Uterus (tissue), 4 donors: ENCODE measurements at places on chromosomes 13 and 19. TPM values are rescaled to one million over a fixed set of nuclear protein-coding genes. Genes with fewer than 3 reads are reported as not detected.

Gene ATP7B
- 10.0 TPM for total RNA-seq

Gene IPO5
- 104 TPM for total RNA-seq

GRCh38 chr19:45581576-45581975 lies 3.0 kb downstream of the OPA3 start:
- DNase-seq: no peak

- peak; percentile 44 for DNase-seq
These were observed 11.4 kb downstream of the PCCA start for GRCh38 chr13:100100115-100100879.

DNA sequence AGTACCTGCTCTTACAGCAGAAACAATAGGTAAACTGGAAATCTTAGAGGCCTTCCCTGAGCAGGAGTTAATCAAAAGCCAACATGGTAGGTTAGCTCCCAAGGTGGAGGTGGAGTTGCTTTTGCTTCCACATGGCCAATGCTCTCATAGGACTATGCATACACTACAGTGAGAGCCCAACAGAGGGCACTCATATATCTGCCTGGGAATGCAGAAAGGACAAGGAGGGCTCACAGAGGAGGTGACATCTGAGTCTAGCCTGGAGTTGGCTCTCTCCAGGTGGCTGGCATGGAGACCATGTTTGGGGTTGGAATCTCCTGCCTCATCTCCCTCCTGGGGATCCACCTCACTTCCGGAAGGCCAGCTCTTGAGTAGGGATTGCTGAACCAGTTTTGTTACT lies 34.6 kb downstream of the ATP8A2 start:
- no peak for DNase-seq

DNA sequence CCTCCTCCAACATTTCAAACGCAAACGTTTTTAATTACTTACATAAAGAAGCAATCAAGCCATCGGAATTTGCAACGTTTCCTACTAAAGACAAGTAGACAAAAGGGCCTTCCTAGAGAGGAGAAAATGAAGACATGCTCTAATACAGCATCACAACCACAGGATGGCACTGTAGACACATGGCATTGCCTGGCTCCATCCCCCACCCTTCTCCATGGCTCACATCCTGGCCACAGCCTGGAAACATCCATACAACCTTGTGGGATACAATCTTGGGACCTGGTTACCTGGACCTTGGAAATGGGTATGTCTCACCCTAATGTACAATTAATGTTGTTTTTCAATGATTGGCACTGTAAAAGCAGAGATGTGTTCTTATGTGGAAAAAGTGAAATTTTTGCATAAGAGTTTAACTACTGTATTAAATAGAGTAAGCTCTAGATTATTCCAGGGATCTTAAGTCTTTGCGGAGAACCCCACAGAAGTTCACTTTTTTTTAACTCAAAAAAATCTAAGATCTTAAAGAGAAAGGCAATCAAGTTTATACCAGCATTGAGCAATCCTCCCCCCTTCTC lies 21.5 kb downstream of the EBPL start:
- DNase-seq: no peak

DNA sequence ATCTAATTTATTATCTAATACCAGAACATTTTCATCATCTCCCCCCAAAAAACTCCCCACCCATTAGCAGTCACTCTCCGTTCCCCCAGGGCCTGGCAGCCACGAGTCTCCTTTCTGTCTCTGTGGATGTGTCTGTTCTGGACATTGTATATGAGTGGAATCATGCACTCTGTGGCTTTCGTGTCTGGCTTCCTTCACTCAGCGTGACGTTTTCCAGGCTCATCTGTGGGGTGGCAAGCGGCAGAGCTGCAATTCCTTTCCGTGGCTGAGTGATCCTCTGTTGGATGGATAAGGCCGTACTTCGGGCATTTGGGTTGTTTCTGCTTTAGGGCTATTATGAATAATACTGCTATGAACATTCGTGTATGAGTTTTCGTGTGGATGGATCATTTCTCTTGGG lies 3.1 kb downstream of the AP2S1 start:
- no peak for DNase-seq

- no peak for DNase-seq
These were observed 29.6 kb upstream of the UBE2L5 start for GRCh38 chr13:30392681-30393045.

- no peak for DNase-seq
These were observed 220.0 kb downstream of the TEX29 start for GRCh38 chr13:111540486-111540885.
